Cerebellar nuclear complex (tissue), 1 donor: ENCODE measurements at places on chromosomes 12 and 14.

GRCh38 chr12:103803847-103804246, 37.2 kb downstream of the NT5DC3 start:
- no peak for DNase-seq

GRCh38 chr14:99539491-99539890, 58.3 kb downstream of the CCNK start:
- no peak for DNase-seq

DNA sequence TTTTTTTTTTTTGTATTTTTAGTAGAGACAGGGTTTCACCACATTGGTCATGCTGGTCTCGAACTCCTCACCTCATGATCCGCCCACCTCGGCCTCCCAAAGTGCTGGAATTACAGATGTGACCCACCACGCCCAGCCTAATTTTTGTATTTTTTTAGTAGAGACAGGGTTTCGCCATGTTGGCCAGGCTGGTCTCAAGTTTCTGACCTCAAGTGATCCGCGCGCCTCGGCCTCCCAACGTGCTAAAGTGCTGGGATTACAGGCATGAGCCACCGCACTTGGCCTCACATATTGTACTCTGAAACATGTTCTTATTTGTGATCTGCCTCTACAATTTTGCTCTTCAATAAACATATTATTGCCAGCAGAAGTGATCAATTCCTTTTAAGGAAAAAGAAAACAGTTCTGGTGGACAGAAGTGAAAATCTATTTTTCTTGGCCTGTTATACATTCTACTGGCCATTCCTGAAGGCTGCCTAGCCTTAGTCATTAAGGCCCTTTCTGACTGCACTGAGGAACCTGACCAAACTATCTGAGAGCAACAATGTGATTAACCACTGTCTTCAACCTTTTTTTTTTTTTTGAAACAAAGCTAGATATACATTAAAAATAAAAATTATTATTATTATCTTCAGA, 36.1 kb downstream of the SNX6 start:
- DNase-seq = no peak

DNA sequence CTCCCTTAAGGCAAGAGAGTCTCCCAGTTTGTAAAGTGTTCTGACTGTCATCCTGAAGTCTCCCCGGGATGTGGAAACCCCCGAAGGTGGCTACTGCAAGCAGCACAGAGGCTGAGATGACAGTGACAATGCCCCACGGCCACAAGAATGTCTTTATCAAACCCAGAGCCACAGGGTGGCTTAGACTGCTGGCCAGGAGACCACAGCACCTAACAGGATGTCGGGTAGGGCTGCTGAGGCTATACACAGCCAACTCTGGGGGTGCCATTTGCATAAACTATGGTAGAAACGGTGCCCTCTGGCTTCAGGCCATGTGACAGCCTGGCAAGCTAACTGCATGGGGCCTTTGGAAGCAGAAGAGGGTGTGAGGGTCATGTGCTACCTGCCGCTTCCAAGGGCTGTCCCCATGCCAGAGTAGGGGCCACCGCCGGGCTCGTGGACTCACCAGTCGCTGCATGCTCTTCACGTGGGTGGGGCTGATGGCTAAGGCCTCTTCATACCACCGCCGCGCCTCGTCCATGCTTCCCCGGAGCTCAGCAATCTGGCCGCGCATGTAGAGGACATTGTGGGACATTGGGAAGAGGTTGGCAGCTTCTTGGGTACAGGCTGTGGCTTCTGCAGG, 180.9 kb downstream of the CALM1 start:
- no peak for DNase-seq

GRCh38 chr12:92459850-92460249, 242.9 kb upstream of the PLEKHG7 start:
- DNase-seq = no peak

GRCh38 chr14:96095058-96095457, 55.9 kb downstream of the C14orf132 start:
- DNase-seq = no peak

- DNase-seq = no peak
These were observed at the start of gene NTN4 for GRCh38 chr12:95790033-95790916. TSS of gene NTN4 (minus strand) at chr12:95790764. CDS start at chr12:95790309, 455 bp downstream.

GRCh38 chr12:100539202-100539601, 34.3 kb upstream of the GAS2L3 start:
- no peak for DNase-seq

DNA sequence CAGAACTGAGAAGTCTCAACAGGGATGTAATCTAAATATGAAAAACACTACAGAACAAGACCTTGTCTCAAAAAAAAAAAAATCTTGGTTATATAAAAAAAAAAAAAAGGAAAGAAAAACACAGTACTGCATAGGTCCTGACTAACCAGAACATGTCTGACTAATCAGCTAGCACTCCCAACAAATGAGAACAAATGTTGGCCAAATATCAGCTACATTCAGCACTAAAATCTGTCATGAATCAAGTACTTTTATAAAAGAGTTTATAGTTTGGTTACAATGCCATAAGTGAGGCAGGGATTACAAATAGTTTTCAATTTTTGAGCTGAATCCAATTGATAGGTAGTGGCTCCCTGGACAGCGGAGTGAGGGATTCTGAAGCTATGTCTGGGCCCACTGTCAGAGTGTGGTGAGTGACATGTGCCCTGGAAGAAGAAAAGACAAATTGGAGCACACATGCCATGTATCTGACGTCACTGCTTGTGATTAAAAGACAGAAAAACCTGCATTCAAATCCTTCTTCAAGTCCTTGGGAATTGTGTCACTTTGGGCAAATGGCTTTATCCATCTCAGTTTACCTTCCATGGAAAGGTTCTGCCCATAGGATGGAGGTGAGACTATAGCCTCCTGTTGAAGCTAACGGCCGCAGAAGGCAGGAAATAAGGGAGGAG, 5.6 kb upstream of the FAM234B start:
- DNase-seq = no peak

DNA sequence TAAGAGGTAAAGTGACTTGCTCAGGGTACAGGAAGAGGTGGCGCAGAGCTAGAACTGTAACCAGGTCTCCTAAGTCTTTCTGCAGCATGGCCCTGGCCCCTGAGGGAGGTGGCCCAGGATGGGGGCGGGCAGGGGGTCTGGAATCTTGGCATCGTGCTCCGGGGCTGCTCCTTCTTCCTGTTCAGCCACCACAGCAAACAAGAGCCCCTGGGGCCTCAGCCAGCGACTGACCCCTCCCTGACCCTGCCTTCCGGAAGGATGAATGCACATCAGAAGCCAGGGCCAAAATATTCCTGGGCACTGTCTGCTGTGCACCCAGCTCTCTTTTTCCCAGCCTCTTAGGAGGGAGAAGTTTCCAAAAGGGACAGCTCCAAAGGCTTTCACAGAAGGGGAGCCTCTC, 242.8 kb downstream of the DPF3 start:
- DNase-seq = no peak
